ENCODE measurements at places on chromosomes 7 and 10.

DNA sequence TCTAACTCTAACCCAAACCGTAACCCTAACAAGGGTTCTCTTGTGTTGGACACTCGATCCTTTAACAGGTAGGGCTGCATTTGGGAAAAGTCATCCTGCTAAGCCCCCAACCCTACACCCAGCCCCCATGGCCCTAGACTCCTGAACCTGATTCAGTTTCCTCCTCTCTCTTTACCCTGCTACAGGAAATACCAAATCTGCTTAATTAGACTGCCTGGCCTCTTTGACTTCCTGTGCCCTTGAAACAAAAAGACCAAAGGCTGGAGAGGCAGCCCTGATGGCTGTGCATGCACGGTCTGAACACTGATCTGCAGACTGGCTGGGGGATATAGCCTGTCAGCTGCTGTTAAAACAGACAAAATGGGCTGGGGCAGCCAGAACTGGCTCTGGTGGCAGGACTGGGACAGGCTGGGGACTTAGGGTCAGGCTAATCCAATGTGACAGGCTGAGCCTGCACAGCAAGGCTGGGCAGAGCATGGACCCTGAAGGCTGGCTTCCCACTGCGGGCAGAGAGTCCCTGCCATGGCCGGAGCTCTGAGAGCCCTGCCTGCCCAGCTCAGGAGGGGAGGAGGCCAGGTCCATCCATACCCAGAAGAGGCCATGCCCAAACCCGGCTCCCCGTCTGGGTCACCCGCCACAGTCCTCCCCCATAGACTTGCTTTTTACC is 51.0 kb upstream of the MSMB start:
- DNase-seq: no peak

GRCh38 chr10:93947055-93947454 is 46.7 kb upstream of the PLCE1 start:
- DNase-seq: no peak

GRCh38 chr7:23357190-23358093 is 58.3 kb downstream of the MALSU1 start:
- DNase-seq: peak; percentile 1

DNA sequence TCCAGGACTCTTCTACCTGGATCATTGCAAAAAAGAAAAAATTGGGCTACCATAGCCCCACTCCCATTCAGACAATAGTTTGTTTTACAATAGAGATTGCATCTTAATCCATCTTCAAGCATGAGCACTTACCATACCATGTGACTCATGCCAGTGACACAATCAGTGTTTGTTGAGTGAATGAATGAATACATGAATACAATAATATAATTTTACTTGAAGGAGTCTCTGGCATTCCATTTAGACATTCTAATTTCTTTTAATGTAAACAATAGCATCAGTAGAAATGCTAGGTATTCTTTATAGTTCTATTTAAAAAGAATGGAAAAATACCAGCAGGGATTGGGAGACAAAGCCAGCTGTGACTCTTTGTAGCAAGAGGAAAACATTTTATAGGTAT is 141.6 kb upstream of the AKR1E2 start:
- no peak for DNase-seq

GRCh38 chr10:108003061-108003460 is 838.6 kb upstream of the SORCS1 start:
- no peak for DNase-seq
